ENCODE measurements at places on chromosomes 16 and 17.
A peak's percentile ranks its signal among the peaks of the same experiment; 100 is the strongest.

DNA sequence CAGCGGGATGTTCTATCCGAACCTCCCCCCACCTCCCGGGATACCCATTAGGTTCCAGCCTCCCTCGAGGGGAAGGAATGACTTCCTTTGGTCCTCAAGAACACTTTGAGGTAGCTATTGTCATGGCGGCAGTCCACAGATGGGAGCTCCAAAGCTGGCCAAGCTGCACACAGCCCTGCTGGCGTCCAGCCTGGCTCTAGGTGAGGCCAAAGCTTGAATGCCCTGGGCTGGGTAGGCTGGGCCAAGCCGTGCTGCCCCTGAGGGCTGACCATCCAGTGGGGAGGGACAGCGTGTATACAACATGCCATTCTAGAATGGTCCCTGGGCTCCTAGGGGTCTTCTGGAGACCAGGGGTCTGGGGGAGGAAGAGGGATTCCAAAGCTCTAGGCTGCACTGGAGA is 43.5 kb downstream of the PEMT start:
- no peak for DNase-seq

GRCh38 chr17:74949455-74950115 is 13.9 kb downstream of the OTOP3 start:
- DNase-seq: peak; percentile 51

GRCh38 chr16:79062821-79063220 is 537.7 kb downstream of the MAF start:
- DNase-seq: no peak

- no peak for DNase-seq
Measured at GRCh38 chr17:17749921-17750320, 68.7 kb downstream of the RAI1 start.

DNA sequence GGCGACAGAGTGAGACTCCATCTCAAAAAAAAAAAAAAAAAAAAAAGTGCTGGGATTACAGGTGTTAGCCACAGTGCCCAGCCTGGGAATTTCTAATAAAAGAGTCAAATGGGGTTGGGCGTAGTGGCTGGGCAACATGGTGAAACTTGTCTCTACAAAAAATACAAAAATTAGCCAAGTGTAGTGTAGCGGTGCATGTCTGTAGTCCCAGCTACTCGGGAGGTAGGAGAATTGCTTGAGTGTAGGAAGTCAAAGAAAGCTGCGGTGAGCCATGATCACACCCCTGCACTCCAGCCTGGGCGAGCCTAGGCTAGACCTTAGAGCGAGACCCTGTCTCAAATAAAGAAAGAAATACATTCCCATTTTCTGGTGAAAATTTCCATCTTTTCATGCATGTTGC is 2.4 kb upstream of the UTS2R start:
- DNase-seq: no peak

- no peak for DNase-seq
Measured at GRCh38 chr16:79899716-79900115, 299.2 kb upstream of the MAF start.

DNA sequence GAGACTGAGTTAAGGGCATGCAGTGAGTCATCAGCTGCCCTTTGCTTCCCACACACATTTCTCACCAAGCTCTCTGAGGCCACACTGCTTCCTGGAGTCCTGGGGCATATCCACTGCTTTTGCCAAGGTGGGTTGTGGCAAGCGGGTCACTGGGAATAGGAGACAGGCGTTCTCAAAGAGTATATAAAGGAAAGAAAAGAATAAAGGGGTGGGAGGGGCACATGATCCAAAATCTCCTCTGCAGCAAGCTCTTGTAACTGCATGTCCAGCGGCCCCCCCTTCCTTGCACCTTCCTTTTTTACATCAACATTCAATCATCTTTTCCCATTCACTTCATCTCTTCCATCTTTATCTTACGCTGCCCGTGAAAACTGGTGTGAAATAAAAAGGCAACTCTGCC is 259.1 kb upstream of the RPL38 start:
- DNase-seq: no peak

DNA sequence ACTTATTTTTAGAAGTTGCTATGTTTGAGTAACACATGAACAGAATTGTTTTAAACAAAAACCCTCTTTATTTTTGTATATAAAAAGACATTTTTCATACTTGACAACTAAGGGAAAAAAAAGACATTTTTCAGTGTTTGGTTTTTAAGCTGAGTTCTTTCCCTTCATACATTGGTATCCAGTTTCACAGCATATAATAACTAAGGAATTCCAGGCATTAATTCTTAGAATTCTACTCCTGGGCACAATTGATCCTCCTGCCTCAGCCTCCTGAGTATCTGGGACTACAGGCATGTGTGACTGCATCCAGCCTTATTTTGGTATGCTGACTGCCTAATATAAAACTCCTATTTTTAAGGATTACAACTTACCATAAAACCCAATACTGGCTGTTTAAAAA is 8.4 kb downstream of the FBXO47 start:
- DNase-seq: no peak

- DNase-seq: no peak
Measured at GRCh38 chr16:50136399-50136798, 16.7 kb upstream of the TENT4B start.

GRCh38 chr16:89049484-89050118 is 44.1 kb upstream of the ACSF3 start:
- DNase-seq: peak; percentile 39

DNA sequence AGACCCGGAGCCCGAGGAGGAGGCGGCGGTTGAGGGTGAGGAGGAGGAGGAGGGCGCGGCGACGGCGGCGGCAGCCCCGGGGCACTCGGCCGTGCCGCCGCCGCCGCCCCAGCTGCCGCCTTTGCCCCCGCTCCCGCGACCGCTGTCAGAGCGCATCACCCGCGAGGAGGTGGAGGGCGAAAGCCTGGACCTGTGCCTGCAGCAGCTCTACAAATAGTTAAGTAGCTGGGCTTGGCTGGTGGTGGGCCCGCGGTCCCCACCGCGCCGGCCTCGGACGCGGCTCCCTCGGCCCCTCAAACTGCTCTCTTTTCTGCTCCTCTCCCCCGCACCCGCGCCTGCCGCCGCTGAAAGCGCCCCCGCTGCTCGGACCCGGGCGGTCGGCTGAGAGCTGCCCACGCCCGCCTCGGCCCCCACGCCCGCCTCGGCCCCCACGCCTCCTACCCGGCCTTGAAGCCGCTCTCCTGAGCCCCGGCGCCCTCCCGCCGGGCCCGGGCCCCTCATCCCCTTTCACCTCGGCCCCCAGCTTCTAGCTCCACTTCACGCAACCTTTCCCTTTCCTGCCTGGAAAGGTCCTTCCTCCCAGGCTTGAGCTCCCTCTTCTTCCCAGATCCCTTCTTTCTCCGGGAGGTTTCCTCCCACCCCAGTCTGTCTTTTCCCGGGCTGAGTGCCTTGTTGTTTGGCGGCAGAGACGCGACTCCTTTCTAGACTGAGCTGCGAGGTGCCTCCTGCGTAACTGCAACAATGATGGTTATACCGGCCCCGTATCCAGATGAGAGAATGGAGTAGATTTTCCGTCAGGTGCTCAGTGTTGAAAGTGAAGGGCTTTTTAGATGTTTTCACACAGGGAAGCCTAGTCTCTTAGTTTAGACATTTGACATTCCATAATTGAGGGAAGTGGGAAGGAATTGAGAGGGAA is 850 bp downstream of the PPM1E start:
- peak; percentile 10 for DNase-seq

DNA sequence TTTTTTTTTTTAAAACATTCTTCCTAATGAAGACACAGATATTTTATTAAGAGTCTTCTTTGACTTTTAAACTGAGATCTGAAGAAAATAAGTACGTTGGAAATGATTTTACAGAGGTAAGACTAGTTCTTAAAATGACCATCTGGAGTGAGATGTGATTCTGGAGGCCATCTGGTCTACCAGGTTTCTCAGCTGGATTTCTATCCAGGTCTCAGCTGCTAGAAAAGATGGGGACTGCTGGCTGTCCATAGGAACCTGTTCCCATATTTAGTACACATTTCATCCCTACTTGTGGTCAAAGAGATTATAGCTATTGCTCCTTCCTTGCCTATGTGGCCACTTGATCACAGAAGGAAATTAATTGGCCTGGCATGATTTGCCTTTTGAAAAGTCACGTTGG is 12.2 kb downstream of the PMFBP1 start:
- no peak for DNase-seq

DNA sequence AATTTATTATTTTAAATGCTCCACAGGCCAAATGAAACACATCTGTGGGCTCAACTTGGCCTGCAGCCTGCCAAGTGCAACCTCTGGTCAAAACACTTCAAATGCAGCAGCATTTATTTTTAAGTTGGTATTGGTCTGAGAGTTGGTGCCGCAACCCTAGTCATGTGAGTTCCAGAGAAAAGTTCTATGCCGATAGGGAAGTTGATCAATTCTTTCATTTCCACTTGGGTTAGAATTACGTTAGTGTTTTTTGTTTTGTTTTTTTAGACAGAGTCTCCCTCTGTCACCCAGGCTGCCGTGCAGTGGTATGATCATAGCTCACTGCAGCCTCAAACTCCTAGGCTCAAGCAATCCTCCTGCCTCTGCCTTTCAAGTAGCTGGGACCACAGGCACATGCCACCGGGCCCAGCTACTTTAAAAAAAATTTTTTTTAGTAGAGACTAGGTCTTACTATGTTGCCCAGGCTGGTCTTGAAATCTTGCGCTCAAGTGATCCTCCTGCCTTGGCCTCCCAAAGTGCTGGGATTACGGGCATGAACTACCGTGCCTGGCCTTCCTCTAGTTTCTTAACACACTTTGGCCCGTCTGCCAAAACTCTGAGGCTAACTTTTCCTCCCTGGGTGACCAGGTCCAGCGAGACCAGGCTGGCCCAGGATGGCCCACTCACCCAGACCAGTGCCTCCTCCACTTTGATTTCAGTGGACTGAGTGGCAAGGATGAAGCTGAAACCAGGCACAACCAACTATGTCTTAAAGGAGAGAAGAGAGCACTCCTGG is 221.1 kb downstream of the MRTFB start:
- no peak for DNase-seq

DNA sequence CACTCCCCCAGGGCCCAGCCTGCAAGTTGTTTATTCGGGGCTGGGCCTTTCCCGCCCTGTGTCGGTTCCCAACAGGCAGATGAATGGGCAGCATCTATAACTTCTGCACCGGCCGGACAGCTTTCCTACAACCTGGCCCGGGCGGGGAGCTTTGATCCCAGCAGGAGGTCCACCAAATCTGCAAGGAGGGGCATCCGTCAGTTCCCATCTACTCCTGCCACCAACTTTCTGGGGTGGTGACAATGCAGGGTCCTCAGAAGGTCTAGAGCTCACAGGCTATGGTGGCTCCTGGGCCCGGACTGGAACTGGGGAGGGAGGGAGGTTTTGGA is 211.9 kb downstream of the NTN1 start:
- no peak for DNase-seq

DNA sequence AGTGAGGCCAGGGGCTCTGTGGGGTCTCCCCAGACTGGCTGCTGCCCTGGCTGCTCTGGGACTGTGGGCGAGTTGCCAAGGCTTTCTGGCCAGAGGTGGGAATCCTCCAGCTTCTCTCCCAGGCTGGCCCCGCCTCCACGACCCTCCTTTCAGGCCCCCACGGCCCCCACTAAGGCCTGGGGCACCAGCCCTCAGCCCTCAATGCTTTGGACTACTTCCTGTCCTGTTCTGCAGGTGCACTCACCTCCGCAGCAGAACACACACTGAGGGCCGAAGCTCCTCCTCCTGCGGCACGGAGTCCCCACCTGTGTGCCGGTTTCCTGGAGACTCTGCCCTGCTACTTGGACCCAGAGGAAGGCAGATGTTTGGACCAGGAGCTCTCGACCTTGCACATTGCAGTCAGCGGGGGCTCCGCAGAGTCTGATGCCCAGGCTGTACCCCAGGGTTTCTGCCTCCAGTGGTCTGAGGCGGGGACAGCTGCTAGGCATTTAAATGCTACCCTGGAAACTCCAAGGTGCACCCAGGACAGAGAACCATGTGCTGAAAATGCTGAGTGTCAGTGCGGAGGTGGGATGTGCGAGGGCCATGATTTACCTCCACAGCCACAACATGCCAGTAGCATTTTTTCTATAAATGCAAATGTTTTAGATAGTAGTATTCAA is 223.8 kb downstream of the IRF8 start:
- DNase-seq: no peak

DNA sequence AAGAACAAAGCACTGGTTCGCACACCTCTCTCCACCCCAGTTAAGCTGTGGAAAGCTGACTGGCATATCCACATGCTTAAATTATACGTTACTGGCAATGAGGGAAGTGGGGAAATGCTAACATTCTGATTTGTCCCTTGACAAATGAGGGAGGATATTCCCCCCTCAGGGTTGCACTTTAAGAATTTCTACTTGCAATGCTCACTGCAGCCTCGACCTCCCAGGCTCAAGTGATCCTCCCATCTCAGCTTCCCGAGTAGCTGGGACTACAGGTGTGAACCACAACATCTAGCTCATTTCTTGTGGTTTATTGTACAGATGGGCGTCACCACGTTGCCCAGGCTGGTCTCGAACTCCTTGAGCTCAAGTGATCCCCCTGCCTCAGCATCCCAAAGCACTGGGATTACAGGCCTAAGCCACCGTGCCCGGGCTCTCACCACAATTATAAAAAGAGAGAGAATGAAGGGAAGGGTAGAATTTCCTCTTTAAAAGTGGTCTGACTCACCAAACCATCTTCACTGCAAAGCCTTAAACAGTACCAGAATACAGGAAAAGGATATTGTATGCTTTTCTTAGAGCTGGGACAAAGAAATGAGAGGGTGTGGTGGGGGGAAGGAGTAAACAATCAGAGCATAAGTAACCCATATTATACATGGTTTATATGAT is 38.9 kb downstream of the KANSL1 start:
- no peak for DNase-seq

DNA sequence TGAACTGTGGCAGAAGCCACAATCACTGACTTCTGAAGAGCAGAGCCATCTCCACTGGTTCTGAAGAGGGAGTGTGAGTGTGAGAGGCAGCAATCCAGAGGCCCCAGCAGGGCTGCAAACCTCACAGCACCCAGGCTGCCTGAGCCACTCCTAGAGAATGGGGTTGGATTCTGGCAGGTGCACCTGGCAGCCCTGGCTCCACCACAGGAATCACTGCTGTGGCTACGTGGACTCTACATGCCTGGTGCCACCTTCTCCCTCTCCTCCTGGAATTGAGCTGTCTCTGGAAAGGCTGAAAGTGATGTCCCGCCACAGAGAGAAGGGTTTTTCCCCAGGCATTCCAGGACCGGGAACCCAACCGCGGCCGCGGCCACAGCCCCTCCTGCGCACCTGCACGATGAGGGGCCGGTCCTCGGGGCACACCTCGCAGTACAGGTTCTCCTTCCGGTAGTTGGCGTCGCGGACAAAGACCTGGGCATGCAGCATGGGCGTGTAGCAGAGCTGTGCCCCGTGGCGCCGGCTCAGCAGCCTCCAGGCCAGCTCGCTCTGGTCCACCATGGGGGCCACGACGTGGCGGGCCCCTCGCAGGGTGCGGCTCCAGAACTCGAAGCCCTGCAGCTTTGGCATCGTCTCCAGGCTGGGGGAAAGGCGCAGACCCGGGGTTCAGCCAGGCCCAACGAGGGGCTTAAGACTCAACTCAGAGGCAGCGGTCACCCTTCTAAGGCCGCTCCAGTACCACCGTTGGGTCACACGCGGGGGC is 991 bp downstream of the DUS1L start:
- no peak for DNase-seq

Data from DMS153 (cell line).